ENCODE measurements at places on chromosomes 12 and 14.

GRCh38 chr14:31122098-31122611 is 85.4 kb downstream of the HECTD1 start:
- no peak for DNase-seq

GRCh38 chr12:121958541-121959240 is 40.3 kb downstream of the CFAP251 start:
- DNase-seq, result no peak

DNA sequence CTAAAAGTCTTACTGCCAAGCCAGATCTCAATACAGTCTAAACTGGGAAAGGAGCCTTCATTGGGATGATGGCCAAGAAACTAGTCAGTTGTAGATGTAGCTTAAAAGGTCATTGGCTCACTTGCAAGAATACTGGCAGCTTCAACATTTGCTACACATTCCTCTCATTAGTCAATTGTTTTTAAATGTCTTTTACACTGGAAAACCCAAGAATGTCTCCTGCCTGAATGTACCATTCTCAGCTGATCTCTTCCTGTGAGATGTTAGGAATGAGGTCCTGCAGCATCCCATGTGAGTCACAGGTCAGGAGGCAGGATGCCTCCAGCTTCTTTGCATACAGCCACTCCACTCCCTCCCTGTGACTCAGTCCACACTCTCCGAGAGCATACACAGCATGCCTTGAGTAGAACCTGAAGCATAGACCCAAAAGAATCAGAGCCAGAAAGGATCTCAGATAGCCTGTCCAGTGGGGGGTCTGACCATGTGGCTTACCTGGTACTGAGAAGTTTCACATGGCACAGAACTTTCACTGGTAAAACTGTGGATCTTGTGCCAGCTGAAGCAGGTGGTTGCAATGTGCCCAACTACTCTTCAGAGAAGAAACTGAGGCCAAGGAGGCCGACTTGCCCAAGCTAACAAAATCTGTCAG is 56.0 kb upstream of the HECTD1 start:
- DNase-seq, result peak; percentile 94

GRCh38 chr12:40730281-40730680 is 38.0 kb downstream of the CNTN1 start:
- DNase-seq, result no peak

- no peak for DNase-seq
Observed at GRCh38 chr12:22800332-22800731, 175.4 kb downstream of the ETNK1 start.

DNA sequence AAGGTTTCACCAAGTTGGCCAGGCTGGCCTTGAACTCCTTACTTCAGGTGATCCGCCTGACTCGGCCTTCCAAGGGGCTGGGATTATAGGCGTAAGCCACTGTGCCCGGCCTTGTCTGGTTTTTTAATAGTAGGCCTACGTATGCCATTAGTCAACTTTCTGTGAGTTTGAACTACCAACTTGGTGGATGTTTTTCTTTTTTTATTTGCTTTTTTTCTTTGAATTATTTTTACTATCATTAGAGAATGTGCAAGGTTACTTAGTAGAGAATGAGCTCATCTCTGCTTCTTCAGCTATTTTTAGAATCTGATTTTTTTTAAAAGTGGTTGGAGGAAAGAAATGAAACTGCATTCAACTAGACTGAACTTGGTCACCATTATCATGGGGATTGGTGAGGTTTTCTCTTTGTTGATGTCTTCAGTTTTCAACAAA is 51.4 kb downstream of the HMGA2 start:
- no peak for DNase-seq

- DNase-seq, result peak; percentile 27
Observed at GRCh38 chr12:106345746-106346145, 11.8 kb upstream of the POLR3B start.

GRCh38 chr12:3680919-3681594 is 71.9 kb downstream of the CRACR2A start:
- no peak for DNase-seq

DNA sequence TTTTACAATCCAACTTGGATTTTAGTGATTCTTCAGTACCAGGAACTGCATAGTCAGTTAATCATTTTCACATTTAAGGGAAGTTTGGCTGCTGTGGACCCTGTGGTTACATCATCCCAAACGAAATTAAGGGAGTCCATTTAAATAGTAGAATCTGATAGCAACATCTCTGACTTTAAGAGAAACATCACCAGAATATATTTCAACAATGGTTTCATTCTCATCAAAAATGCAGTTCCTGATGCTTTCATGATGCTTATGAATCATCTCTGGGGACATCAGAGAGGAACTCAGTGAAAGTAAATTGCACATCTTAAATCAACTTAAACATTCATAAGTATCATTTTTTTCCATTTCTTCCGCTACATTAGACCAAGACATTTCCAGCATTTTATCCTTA is 1170.7 kb downstream of the FSCB start:
- DNase-seq, result no peak

DNA sequence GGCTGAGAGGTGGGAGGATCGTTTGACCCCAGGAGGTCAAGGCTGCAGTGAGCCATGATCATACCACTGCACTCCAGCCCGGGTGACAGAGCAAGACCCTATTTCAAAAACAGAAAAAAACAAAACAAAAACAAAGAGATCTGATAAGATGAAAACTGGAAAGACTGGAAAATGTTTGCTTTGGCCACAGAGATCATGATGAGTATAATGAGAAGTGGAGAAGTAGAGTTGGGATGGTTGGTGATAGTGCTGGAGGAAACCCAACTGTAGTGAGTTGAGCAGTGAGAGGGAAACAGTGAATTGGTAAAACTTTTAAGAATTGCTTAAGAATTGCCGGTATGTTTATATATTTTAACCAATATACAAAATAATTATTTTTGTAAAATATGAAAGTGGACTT is 39.2 kb downstream of the MON2 start:
- DNase-seq, result no peak

- peak; percentile 63 for DNase-seq
Observed at GRCh38 chr14:90281261-90281660, 24.9 kb downstream of the PSMC1 start.

GRCh38 chr12:121072147-121072546 is 33.1 kb upstream of the OASL start:
- DNase-seq, result no peak

GRCh38 chr12:53073881-53074280 is 5.3 kb downstream of the SPRYD3 start:
- DNase-seq, result no peak

DNA sequence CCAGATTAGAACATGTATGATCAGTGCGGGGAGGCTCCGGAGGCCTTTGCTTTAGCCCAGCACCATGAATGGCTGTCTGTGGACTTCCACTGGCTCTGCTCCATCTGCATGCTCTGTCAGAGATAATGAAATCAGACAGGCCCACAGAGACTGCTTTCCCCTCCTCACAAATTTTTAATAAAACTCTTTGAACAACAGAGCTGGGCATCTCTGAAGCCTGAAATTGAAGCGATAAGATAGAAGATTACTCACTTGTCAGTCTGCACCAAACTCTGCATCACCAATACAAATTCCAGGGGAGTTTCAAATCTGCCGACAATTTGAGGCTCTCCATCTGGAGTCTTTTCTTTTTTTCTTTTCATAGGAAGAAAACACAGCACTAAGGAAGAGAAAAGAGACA is 110.0 kb downstream of the DYRK2 start:
- no peak for DNase-seq

- DNase-seq, result no peak
Observed at GRCh38 chr14:81466854-81467253, 66.7 kb upstream of the STON2 start.

GRCh38 chr12:3326156-3326849 is 164.7 kb upstream of the PRMT8 start:
- no peak for DNase-seq

DNA sequence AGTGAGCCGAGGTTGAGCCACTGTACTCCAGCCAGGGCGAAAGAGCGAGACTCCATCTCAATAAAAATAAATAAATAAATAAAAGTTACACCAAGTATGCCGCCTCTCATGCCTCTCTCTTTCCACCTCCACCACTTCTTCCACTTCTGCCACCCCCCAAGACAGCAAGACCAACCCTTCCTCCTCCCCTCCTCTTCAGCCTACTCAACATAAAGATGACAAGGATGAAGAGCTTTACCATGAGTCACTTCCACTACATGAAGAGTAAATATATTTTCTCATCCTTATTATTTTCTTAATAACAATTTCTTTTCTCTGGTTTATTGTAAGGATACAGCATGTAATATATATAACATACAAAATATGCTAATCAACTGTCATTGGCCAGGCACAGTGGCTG is 3.6 kb upstream of the TMED2 start:
- DNase-seq, result no peak

DNA sequence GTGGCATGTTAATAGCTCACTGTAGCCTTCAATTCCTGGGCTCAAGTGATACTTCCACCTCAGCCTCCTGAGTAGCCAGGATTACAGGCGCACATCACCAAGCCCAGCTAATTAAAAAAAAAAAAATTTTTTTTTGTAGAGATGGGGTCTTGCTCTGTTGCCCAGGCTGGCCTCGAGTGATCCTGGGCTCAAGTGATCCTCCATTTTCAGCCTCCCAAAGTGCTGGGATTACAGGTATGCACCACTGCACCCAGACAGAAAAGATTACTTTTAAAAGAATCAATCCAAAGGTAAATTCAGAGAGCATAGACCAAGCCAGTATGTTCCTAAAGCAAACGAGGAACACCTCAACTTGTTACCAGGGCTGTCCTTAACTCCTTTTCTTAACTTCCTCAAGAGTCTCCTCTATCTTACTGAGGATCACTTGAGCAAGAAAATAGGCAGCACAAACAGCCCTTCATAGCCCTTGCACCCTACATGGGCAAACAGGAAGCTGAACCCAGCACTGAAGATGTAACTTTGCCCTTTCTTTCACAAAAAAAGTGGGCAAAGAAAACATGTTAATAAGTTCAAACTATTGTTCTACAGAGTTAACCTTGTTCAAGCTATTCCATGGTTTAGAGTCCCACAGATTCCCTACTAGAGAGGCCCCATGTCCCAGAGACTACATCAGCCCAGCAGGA is 11.3 kb downstream of the CS start:
- DNase-seq, result no peak

DNA sequence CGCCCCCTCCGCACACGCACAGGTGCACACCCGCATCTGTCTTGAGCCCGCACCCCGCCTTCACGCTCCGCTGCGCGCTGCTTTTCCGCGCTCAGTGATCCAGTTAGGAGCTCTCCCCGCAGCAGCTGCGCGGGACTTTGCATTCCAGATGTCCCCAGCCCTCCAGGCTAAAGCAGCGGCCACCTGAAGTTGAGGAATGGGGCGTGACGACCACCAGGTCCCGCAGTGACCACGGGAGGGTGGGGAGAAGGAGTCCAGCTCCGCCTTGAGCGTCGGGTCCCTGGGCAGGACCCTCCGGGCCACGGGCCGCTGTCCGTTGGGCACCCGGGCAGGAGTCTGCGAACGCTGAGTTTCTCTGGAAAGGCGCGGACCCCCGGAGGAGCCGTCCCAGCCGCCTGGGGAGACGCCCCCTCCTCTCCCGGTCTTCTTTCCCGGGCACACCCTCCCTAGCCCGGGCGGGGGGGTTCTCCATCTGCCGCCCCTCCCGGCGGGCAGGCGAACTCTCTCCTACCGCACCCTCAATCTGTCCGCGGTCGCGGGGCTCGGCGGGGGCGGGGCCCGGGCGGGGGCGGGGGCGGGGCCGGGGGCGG is 334 bp upstream of the TMEM132C start:
- no peak for DNase-seq

GRCh38 chr12:96211988-96212387 is 17.8 kb downstream of the ELK3 start:
- DNase-seq, result no peak

DNA sequence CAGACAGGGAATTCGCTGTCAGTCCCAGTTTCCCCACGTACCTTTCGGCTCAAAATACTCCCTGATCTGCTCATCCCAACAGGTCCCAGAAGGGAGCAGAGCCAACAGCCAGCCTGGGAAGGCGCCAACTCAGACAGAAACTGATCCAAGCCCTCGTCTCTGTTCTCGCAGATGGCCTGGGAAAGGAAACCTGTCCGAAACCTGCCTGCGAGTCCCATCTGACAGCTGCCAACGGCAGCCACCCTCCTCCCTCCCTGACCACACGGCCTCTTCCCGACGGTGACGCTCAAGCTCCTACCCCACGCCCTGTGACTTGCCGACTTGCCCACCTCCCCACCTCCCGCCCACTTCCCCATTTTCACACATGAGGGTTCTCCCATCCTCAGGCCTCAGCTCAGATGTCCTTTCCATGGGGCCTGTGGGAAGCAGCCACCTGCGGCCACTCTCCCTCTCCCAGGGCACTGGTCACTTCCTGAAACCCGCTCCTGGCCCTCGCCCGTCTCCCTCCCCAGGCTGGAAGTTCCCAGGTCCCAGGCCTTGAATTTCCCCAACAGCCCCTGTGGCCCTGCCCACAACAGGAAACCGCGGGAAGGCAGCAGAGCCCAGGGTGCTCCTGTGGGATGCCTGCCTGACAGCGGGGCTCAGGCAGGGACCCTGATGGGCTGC is 60.9 kb upstream of the FBRSL1 start:
- no peak for DNase-seq

DNA sequence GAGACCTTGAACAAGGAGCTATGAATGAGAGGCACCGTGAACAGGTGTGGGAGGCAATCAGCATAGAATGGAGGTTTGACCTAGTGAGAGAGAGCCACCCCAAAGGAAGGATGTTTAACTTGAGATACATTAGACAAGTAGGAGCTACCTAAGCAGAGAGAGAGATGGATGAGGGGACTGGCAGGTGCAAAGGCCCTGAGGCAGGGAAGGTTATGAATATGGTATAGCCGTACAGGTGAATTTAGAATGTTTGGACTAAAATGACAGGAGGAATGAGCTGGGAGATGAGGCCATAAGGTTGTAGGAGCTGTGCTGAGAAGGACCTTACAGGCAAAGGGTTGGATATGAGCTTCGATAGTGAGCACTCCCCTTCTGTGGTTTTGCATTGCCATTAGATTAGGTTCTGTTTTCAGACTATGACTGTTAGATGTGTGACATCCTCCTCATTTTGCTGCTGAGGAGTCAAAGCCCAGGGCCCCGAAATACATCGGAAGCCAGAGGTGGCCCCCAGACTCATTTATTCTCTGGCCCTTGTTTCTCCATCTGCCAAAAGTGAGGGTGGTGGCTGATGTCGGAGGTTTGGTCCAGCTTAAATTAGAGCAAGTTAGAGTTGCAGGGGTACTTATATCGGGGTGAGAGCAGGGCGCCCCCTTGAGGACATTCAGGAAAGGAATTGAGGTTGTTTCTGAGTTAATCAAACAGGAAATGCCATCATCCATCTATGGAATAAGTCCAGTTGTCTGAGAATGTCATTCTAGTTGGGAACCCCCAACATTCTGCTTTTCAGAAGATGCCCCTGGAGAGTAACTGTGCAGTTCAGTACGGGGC is 29.4 kb downstream of the SLC24A4 start:
- peak; percentile 17 for DNase-seq

DNA sequence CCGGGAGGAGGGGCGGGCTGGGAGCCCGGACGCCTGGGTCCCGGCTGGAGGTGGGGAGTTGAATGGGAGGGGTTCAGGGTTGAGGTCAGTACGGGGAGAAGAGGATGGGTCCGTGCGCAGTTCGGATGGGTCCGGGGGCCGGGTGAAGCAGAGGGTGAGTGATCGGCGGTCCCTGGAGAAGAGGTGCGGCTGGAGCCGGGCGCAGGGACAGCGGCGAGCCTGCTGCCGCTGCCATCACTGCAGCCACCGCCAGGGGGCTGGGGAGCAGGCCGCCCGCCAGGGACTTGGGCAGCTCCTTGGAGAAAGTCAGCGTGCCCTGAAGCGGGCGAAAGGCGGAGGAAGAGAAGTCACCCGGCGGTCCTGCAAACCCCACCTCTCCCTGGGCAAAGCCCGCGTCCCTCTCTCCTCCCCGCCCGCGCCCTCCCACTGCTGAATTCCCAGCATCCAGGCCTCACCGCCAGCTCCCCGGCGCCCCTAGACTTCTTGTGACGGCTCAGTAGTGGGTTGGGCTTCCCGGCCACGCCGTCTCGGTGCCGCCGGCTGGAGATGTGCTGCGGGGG is 6.0 kb upstream of the GPR84 start:
- DNase-seq, result peak; percentile 82

- DNase-seq, result no peak
Observed at GRCh38 chr14:69711065-69711464, 55.9 kb upstream of the SRSF5 start.
